NCI-H748 treated with DMSO at 0.1 percent for 48 hours (cell line): ENCODE measurements at places on chromosomes 1 and 21.

GRCh38 chr1:47564570-47564969 lies 126.7 kb downstream of the FOXD2 start:
- DNase-seq: no peak

GRCh38 chr21:17257784-17258183 lies 255.1 kb upstream of the CXADR start:
- DNase-seq: no peak

DNA sequence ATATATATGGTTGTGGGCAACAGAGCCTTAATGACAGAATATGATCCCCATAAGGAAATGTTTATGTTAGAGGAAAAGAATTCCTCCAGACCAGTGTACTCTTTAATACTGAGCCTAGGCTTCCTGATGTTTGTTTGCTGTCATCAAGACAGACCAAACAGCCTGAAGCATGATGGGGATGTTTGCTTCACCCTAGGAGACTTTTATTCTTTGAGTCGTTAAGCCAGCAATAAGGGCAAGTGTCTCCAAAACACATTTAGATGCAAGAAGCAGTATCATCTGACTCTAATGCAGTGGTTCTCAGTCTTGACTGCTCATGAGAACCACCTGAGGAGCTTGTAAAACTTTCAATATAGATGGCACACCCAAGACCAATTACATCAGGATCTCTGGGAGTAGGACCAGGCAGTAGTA lies 33.1 kb downstream of the UBE2U start:
- DNase-seq: no peak

DNA sequence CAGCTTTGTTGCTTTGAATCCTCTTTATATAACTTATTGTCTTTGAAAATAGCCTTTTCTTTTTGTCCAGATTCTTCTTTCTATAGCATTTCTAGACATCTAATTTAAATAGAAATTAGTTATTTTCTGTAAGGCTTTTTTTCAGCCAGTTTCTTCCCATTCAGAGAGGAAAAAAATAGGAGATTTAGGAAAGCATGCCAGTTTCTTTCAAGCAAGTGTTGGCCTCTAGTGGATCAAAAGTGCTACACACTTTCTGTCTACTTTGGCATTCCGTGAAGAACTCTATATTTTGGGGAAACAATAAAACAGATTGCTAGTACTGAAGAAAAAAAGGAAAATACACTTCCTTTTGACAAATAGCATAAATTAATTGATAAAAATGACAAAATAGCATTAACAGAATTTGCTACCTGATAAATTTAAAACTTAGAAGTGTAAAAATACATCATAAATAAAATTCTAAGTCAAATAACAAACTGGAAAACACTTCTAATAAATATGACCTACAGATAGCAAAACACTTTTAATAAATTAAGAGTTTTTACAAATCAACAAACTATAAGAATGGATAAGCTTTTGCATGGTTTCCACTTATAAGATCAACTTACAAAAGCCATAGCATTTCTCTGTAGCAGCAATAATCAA lies 13.1 kb upstream of the EXO1 start:
- no peak for DNase-seq

DNA sequence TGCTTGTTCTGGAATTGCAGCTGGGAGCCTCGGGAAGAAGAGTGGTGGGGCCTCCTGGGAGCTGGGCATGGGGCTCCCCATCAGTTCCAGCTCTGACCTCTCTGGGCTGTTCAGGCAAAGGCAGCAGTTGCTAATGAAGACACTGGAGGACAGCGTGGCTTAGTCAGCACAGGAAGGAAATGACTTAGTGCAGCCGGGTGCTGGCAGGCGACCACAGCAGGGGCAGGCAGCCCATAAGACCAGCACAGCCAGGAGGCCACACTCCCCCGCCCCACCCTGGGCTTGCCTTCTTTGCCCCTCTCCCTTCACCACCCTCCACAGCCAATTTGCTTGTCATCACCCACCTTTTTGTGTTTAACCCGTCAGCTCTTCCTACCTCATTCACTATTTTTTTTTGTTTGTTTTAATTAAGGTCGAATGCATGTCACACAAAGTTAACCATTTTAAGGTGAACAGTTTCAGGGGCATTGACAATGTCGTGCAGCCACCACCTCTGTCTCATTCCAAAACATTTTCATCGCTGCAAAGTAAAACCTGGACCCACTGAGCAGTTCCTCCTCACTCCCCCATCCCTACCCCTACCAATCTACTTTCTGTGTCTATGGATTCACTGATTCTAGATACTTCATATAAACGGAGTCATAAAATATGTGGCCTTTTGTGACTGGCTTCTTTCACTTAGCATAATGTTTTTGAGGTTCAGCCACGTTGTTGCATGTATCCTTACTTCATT lies 10.9 kb downstream of the OLIG2 start:
- no peak for DNase-seq

DNA sequence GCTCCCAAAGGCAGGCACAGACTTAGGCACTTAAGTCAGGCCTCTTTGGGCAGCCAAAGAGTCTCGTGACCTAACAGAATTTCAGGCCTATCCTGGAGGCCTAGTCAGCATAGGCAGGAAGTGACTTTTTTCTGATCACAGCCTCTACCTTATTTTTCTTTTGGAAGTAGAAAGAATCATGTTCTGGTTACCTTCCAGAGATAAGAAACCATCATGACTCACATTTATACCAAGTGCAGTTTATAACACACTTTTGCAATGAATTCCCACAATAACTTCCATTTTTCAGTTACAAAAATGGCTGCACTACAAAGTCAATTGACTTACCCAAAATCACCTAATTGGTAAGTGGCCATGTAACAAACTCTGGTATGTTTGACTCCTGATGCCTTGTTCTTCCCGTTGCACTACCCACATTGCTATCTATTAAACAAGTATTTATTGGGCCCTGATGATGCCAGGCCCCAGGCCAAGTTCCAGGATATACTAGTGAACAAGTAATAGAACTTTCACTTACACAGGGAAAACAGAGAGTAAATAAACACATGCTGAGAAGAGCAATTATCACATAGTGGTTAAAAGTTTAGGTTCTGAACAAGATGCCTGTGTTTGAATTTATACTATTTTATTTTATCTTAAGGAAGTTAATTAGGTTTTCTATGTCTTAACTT lies 74.3 kb downstream of the SH3GLB1 start:
- DNase-seq: no peak

GRCh38 chr1:59071876-59072582 lies 224.9 kb upstream of the FGGY start:
- no peak for DNase-seq

GRCh38 chr1:183891158-183891856 lies 86.4 kb downstream of the RGL1 start:
- DNase-seq: no peak

- no peak for DNase-seq
Observed at GRCh38 chr1:39087435-39087834, 61.3 kb downstream of the NDUFS5 start.

GRCh38 chr1:208631092-208631491 lies 386.9 kb upstream of the PLXNA2 start:
- no peak for DNase-seq

DNA sequence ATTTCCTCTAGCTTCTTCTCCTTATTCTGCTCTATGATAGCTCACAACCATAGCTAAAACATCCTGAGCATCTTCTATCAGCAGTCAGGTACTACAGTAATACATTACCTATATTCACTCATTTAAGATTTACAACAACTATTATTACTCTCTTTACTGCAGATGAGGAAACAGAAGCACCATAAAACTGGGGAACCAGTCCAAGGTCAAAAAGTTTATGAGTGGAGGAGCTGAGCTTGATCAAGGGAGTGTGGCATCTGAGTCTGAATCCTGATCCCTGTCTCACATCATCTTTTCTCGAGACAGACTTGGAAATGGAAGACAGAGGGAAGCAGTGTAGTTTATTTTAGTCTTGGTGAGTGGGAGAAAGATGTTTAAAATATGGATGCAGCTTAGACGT lies 288.6 kb downstream of the RGS7 start:
- DNase-seq: no peak

GRCh38 chr1:219794085-219794743 lies 134.1 kb downstream of the SLC30A10 start:
- no peak for DNase-seq

DNA sequence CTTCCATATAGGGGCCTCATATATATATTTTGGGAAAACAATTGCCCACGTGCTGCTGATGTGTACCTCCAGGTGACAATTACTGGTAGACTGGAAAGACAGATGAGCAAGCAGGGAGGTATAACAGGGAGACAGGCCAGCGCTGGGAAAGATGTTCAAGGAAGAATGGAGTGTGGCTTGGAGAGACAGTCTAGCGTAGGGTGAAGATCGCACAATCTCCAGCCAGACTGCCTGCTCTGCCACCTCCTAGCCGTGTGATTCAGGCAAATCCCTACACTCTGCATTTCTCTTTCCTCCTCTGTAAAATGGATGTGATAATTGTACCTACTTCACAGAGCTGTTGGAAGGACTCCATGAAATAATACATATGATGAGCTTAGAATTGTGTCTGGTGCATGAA lies 66.1 kb downstream of the TMCO4 start:
- DNase-seq: no peak

- no peak for DNase-seq
Observed at GRCh38 chr1:65150108-65150463, 2.1 kb downstream of the AK4 start.

DNA sequence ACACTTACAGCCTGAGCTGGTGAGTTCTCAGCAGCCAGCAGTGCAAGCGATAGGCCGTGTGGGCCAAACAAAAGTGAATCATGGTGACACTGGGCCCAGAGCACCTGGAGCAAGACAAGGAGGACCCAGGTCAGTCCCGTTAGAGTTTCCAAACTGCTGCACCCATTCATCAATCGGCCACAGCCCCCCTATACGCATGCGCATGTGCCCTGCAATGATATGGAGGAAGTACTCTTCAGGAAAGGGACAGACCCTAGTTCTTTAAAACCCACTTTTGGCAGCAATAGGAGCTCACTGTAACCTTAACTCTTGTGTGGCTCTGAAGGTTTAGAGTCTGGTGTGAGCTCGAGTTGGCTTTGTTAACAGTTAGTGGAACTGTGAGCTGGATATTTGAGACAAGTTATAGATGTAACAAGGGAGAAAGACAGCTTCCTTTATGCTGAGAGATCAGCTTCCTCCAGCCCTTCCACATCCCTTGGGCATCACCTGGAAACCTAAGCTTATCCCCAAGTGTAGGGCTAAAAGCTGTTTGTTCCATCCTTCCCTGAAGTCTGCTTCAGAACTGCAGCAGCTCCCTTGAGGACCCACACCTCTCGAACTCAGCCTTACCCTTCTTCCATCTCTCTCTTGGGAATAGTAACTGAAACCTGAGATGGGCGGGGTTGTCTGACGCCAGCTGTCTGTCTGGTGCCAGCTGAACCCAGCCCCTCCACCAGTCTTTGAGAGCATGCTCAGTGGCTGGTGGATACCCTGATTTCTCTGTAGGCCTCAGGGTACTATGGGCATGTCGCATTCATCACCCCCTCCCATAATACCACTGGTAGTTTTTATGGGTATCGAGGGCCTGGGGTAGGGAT lies 17.7 kb downstream of the NMNAT1 start:
- DNase-seq: peak; percentile 22
